ENCODE measurements at places on chromosomes 12 and 14.

DNA sequence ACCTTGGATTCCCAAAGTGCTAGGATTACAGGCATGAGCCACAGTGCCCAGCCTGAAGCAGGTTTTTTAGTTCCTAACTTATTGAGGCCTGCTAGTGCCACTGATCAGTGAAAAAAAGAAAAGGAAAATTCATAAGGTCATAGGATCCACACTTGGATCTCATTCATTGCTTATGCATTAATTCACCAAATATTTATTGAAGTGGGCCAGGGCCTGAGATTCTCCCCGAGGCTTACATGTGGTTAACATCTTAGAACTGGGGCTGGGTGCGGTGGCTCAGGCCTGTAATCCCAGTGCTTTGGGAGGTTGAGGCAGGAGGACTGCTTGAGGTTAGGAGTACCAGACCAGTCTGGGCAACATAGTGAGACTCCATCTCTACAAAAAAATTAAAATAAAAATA lies 29.5 kb upstream of the MAP1LC3B2 start:
- no peak for DNase-seq

- no peak for DNase-seq
Observed at GRCh38 chr12:31650918-31651317, 8.6 kb upstream of the ETFBKMT start.

GRCh38 chr12:12736759-12737676 lies 19.9 kb downstream of the CDKN1B start:
- no peak for DNase-seq

- no peak for DNase-seq
Observed at GRCh38 chr14:74248017-74248416, 8.8 kb downstream of the VSX2 start.

DNA sequence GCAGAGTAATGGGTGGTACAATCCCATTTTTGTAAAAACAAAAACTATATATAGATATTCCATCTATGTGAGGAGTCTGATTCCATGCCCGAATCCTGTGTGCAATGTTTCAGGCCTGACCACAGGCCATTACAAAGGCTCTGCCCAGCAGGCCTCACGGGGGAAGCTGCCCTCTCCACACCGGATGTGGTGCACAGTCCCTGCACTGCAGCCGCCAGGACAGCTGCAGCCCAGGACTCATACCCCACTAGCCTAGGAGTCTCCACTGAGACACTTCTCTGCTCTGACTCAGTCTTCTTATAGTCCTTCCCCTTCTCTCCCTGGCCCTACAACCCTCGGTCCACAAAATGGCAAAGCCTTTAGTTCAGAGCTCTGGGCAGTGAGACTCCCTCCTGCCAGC lies 190.4 kb downstream of the PPM1H start:
- no peak for DNase-seq
